ENCODE measurements at places on chromosomes 1 and 21.
A peak's percentile ranks its signal among the peaks of the same experiment; 100 is the strongest.

DNA sequence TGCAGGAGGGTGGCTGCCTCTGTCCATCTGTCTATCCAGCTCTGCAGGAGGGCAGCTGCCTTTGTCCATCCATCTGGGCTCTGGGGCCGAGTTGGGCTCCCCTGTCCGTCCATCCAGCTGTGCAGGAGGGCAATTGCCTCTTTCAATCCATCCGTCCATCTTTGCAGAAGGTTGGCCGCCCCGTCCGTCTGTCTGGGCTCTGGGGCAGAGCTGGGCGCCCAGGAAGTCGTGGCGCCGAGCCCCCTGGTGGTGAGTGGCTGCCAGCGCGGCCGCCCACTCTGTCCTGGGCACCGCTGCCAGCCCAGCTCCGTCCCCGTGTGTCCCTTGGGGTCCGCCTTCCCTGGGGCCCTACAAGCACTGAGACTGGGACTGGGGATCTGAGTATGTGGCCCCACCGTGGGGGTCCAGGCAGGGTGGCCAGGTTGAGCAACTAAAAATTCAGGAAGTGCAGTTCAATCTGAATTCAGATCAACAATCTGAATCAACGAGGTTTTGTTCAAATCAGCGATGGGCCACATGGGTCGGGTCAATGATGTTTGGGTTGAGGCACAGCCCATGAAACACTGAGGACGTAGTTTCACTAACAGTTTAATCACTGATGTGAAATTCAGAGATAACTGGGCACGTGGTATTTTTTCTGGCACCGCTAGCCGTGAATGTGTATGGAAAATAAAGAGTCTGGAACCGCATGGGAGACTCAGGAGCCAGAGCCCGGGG lies 99.1 kb upstream of the ACTRT2 start:
- DNase-seq, result no peak

DNA sequence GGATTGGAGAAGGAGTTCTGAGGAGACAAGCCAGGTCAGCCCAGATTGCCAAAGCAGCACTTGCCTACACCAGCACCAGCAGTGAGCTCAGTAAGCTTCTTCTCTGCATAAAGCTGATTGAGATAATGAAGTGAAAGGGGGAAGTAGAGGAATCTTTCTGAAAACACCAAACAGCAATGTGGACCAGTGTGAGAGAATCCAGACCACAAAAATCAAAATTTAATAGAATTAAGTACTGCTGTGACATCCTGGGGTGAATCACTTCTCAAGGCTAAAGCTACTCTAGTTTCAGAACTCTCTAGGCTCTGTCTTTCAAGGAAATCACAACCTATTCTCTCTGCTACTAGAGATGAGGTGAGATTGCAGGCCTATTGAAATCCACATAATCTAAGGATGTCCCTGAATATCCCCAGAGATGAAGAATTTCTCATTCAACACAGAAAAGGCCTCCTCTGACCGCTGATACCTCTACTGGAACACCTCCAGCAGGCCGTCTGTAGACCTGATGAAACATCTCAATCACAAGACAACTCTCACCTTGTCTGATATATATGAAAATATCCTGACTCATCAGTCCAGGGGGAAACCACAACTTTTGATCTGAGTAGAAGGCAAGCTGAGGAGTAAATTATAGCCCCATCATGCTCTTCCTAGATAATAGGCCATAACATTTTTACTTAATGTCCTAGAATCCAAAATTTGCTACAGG lies at the start of gene FCRL4:
TSS of gene FCRL4 (minus strand) at position 127 of the 709 bp plus-strand sequence. CDS start 141 bp downstream, outside the sequence.
- no peak for DNase-seq

DNA sequence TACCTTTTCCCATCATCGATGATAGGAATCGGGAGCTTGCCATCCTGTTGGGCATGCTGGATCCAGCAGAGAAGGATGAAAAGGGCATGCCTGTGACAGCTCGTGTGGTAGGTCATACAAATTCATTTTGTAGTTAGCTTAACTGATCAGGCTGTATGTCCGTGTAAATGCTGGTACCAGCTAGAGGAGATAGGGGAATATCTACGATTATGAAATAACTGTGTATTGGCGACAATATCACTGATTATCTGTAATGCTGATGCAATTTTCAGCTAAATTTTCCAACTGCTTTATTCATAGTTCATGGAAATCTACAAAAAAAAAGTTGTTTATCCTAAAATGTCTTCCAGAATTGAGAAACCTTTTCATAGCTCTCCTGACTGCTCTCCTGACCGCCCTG lies 8.3 kb downstream of the PRDX6 start:
- DNase-seq, result no peak

- no peak for DNase-seq
Observed at GRCh38 chr1:47182676-47183235, 7.1 kb downstream of the PDZK1IP1 start.

DNA sequence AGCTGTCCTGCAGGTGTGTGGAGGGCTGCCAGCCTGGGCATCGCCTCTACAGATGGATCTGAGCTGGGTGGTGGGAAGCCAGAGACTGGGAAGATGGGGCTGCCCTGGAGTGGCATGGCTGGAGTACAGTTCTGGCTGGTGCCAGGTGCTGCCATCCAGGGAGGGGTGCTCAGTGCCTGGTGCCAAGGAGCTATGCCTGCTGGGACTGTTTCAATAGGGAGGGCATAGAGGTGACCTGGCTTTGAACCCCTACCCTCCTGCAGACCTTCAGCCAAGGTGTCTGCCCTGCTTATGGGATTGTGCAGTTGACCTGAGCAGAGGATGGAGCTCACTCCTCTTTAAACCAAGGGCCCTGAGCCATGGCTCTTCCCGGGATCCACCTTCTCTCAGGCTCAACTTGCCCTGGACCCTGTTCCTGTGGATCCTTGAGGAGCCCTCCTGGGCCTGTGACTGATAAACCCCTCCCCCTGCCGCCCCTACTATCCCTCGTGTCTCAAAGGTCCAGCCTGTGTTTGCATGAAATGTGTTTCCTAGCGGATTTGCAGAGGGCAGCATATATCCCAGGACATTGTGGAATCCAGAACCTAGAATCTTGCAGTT lies 48.7 kb downstream of the PTPRU start:
- no peak for DNase-seq

- DNase-seq, result peak; percentile 52
Observed at GRCh38 chr1:19597496-19598309, 46.4 kb upstream of the NBL1 start.

DNA sequence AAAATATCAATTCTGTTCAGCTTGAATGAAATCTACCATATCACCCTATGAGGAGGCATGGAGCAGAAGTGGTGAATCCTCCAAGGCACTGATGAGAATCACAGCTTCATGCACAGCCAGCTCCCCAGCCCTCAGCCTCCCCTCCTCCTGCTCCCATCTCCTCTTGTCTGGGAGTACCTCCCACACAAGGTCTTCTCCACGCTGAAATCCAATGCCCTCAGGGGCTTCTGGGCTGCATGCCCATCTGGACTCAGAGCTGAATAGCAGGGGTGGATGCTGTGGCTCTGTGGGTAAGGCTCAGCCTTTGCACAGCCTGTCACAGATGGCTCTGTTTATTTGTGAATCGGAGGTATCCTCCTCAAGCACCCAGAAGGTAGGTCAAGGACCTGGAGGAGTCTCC lies 48.6 kb downstream of the KCNC4 start:
- DNase-seq, result no peak

Measured in astrocyte of the hippocampus (primary cell).